ENCODE measurements at places on chromosomes 5 and 9.

DNA sequence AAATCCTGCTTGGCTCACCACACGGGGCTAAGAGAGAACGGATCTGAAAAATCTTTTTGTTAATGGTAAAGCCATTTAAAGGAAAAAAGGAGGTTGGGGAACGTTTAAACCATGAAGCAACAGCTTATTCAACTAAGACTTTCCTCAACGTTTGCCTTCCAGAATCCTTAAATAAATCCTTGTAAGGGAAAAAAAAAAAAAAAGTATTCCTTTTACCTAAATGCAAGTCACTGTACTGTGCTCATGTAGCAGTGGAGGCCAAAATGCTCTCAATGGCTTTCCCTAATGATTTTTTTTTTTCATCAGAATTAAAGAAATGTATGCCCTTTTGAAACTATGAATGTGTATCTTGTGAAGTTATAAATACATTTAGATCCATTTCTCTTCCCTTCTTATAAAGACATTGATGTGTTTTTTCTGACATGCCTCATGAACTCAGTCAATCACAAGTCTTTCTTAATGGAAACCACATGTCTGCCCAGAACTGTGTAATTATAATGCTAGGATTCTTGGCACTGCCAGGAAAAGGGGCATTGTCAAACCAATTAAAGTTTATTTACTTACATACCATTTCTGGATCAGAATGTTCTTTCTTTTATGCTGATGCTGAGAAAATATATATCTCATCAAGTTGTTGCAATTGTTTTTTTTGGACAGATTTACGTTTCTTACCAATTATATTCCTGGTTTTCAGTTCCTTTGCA, 107.5 kb downstream of the EBF1 start:
- no peak for DNase-seq

- DNase-seq: peak; percentile 88
These were observed at the start of gene PLPP6 for GRCh38 chr9:4662108-4662988. PLPP6 (plus strand) TSS chr9:4662294; CDS start chr9:4662376, 82 bp downstream.

DNA sequence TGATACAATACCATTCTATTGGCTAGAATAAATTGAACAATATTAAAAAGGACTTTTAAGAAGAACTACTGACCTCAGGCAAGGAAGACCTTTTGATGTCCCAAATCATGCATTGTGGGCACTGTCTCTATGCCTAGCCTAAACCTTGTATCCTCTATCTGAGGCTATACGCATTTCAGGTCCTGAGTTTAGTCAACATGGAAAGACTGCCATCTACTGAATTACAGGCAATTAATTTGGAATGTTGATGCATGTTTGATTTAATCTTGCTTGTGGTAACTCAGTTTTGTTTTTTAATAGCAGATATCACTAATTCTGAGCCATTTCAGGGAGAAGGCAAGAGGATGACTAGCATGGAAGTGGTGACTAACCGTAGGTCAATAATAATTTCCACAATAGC, 585.3 kb upstream of the CCNG1 start:
- DNase-seq: no peak

GRCh38 chr5:86625148-86625547, 7.4 kb downstream of the COX7C start:
- DNase-seq: no peak

DNA sequence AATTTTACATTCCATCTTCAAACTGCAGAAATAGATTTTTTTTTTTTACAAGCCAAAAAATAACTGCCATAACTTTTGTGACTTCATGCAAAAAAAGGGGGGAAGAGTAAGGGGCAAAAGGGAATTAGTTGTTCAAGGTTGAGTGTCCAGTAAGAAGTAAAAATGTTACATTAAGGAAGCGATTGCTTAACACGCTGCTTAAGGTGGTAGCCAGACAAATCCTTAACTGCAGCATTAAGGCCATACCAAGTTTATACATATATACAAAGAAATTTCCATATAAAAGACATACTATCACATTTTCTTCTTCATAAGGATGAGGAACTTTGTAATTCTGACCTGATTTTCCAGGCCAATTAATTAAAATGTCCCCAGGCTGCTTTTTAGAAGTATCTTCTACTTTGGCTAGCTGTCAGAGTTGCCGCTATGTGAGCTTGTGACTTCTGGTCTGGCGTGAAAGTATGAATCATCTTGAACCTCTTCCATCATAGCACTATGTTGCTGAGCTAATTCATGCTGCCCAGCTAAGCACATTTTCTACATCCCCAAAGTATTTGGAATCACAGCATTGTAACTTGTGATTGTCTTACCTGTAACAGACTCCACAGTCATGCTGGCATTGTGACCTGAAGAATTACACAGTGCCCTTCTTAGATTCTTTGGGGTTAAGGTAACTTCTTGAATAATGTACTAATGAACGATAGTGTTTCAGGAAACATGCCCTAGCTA, 40.0 kb downstream of the G3BP1 start:
- no peak for DNase-seq

DNA sequence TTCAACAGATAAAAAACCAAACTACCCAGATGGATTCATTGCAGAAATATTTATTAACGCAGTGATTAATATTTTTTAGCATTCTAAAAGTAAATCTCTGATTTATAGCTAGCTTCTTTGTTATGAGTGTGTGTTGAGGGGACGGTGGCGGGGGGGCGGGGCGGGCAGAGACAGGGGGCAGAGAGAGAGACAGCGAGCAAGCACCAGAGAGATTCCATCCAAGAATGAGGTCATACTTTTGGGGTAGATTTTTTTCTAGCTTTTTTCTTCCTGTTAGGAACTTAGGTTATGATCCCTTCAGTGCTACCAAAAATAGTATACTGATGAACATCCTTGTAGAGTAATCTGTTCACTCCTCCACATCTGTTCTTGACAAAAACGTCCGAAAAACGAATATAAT, 500 bp upstream of the ZNF883 start:
- DNase-seq: no peak

DNA sequence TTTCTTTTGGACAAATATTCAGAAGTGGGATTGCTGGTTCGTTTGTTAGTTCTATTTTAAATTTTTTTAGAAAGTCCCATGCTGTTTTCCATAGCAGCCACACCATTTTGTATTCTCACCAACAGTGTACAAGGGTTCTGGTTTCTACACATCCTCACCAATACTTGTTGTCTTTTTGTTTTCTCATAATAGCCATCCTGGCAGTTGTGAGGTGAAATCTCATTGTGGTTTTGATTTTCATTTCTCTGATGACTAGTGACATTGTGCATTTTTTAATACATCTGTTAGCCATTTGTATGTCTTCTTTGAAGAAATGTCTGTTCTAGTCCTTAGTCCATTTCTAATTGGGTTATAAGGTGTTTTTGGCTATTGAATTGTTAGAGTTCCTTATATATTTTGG, 214.3 kb downstream of the ARRDC3 start:
- DNase-seq: no peak

GRCh38 chr9:115593587-115594091, 475.7 kb upstream of the TNC start:
- DNase-seq: peak; percentile 28
